ENCODE measurements at places on chromosomes 6 and 20.

GRCh38 chr6:81086991-81087390, 665.5 kb downstream of the TENT5A start:
- DNase-seq, result no peak

DNA sequence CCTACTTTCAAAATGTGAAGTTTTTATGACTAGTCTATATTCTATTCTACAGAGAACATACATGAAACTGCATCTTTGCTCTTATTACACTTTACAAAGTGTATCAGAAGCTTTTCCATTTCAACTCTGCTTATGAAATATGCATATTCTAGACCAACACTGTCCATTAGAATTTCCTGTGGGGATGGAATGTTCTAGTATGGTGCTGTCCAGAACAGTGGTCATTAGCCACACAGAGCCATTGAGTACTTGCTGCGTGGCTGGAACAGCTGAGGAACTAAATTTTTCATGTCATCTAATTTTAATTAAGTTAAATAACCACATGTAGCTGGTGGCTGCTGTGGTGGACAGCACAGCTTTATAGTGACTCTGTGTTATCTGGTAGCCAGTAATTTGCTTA, 105.9 kb upstream of the PDE10A start:
- DNase-seq, result no peak

DNA sequence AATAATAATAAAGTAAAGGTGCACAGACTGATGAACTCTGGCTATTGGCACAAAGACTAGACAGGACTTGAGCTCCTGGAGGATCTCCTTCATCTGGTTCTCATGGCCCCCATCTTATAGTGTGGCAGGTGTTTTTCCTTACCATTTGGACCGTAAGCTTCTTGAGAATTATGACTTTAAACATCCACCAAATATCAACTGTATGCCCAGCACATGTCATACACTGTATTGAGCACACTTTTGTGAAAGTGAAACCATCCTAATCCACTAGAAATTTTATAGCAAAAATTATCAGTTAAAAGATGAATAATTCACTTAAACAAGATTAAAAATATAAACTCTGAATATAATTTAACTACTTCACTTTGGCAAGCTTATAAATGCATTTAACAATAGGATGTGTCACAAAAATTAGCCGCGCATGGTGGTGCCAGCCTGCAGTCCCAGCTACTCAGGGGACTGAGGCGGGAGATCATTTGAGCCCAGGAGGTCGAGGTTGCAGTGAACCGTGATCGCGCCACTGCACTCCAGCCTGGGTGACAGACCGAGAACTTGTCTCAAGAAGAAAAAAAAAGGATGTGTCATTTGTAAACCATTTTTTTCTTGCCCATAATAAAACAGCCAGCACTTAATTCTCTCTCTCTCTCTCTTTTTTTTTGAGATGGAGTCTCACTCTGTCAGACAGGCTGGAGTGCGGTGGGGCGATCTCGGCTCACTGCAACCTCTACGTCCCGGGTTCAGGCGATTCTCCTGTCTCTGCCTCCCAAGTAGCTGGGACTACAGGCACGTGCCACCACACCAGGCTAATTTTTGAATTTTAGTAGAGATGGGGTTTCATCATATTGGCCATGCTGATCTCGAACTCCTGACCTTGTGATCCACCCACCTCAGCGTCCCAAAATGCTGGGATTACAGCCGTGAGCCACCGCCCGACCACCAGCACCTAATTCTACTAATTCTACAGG, 9.1 kb downstream of the HIVEP2 start:
- DNase-seq, result no peak

- no peak for DNase-seq
Measured at GRCh38 chr20:33162313-33162712, 5.6 kb upstream of the BPIFA2 start.

DNA sequence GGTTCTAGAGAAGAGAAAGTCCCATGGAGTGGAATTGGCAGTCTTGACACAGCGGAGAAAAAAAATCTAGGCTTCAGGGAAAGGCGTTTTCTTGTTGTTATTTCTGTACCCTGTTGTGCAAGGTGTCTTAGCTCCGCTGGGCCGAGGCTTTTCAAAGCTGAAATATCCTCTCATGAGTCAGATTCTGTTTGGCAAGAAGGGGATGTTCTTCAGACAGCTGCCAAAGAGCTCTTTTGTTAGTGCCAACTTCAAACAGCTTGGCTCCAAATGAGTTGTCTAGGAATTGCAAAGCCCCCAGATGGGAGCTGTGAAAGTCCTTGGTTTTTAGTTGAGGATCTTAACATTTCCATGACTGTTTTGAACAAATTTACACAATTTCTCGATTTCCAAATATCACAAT, 45.6 kb downstream of the LRRN4 start:
- peak; percentile 95 for DNase-seq

DNA sequence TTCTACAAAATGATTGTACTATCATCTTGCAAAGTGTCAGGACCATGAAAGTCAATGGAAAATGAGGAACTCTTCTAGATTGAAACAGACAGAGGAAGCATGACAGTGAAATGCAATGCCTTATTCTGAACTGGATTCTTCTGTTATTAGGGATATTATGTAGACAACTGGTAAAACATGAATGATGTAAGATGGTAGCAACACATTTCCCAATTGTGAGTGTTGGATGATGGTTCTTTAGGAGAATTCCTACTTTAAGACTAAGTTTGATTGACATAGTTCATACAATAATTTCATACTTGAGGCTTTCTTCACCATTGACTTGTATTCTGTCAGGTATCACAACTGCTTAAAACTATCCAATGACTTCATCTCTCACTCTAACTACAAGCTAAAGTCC, 4.5 kb downstream of the UBE3D start:
- peak; percentile 23 for DNase-seq

- peak; percentile 96 for DNase-seq
Measured at GRCh38 chr6:163667372-163668060, 253.0 kb downstream of the QKI start.

GRCh38 chr6:165390475-165390874, 81.1 kb upstream of the C6orf118 start:
- DNase-seq, result no peak

DNA sequence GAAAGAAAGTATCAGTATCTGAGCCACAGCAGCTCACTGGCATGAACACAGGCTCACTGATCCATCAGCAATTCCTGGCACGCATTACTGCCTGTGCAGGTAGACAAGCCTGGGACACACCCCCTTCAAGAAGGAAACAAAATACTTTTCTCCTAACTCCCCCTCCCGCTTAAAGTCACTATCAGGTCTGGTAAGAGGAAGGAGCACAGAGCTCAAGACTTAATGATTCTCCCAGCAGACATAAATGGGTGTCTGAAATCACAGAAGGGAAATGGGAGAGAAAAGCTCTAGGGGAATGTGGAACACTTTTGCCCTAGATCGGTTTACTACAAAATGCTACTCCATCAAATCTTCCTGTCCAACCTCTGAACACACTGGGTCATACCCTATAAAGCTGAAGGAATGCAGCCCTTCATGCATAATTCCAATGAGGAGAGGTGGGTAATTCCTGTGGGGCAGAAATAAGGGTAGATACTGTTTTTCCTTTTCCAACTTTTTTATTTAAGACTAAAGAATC, at the start of gene ADGRF1:
TSS of gene ADGRF1 (minus strand) at position 58 of the 517 bp plus-strand sequence. CDS start 13,271 bp downstream, outside the sequence.
- DNase-seq, result no peak

- DNase-seq, result peak; percentile 56
Measured at GRCh38 chr6:9540534-9541126, 874.2 kb downstream of the TFAP2A start.

- DNase-seq, result no peak
Measured at GRCh38 chr6:35209081-35209480, 4.7 kb upstream of the SCUBE3 start.

DNA sequence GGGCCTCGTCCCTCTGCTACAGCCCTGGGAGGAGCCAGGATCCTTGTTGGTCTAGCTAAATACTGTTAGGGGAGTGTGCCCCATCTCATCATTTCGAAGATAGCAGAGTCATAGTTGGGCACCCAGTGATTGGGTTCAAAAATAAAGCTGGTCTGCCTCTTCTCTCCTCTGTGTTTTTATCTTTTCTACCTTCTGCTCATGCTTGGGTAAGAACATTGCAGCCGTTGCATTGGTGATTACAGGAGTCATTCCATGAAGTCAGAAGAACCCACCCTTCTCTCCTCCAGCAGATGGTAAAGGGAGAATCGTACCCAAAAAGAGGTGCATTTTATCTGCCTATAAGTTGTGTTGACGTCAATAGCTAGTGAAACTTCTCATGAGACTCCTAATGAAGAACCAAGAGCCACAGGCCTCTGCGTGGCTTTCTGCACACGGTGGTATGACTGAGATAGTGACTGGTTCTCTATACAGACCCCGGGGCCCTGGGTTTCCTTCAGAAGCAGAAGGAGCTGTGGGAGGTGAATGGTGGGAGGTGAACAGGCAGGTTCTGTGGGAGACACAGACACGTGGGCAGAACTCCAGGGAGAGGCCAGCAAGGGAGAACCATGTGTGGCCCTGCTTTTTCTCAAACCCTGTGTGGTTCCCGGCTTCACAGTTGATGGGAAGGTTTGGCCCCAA, 5.7 kb upstream of the FAM209A start:
- no peak for DNase-seq

DNA sequence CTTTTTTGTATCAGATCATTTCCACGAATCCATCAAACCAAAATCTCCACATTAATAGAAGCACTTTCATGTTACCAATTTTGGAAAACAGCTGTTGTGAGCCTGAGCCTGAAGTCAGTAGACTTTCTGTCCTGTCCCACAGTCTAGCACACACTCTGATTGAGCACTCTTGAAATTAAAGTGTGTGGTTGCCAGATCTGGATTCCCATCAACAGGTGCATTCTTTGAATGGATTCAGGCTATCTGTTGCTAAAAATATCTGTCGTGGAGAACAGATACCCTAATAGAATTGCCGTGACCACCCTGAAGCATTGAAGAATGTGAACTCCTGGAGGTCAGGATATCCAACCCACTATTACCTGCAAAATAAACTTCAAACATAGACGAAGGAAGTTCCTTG, 73.3 kb downstream of the TFAP2A start:
- no peak for DNase-seq

GRCh38 chr6:47094241-47094925, 52.3 kb upstream of the ADGRF1 start:
- peak; percentile 59 for DNase-seq

- no peak for DNase-seq
Measured at GRCh38 chr20:25252230-25252651, 4.4 kb downstream of the PYGB start.

GRCh38 chr6:138017166-138017757, 90.0 kb downstream of the PERP start:
- DNase-seq, result peak; percentile 48

- no peak for DNase-seq
Measured at GRCh38 chr6:50147371-50147770, 97.6 kb upstream of the DEFB112 start.

GRCh38 chr6:131210469-131210868, 75.2 kb downstream of the AKAP7 start:
- DNase-seq, result no peak
